Posterior cingulate gyrus (tissue), 11 donors: ENCODE measurements at places on chromosomes 4 and X.

GRCh38 chr4:43223820-43224219 is 331.3 kb downstream of the GRXCR1 start:
- DNase-seq = no peak

DNA sequence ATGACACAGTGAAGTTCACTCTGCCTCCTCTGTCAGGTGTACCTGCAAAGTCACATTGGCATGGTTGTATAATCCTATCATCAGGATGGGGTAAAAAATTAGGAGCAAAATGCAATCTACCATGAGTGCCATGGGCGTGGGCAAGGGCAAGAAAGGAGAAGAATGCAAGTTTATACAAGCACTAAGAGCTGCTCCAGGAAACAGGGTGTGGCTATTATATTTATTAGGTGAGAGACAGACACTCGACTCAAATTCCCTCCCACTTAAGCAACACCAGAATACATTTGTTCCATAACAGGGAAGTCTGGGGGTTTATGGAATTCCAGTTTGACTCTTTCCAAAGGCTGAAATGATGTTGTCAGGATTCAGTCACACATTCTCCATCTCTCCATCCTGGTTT is 378.8 kb downstream of the BCOR start:
- DNase-seq = no peak

- DNase-seq = no peak
These were observed 113.9 kb upstream of the MBNL3 start for GRCh38 chrX:132602701-132603100.

GRCh38 chr4:27763830-27764525 is 903.3 kb downstream of the STIM2 start:
- DNase-seq = no peak

DNA sequence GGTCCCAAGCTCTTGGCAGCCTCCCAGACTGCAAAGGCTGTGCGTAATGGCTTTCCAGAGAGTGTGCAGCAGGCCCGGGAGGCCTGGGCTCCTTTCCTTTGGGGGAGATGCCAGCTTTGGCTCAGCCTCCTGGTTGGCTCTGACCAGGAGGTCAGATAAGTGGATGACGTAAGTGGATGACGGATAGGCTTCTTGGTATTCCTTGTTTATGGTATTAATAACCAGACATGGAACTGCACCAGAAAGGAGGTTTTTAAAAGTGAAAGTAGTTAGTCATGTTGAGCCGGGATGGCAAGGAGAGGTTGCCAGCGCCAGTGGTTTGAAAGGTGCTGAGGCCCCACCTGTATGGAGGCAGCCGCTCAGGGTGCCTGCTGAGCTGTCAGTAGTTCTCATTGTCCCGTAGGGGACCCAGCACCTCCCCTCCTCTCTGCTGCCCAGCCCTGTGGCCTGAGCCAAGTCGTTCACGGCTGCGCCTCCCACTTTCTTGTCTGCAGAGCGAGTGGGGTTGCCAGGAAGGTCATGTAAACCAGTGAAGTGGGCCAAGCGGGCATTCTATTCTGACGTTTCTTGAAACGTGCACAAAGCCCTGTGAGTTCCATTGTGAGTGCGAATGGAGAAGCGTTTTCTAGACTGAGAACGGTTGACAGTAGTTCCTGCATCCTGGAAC is 28.7 kb upstream of the STOX2 start:
- DNase-seq = peak; percentile 27

DNA sequence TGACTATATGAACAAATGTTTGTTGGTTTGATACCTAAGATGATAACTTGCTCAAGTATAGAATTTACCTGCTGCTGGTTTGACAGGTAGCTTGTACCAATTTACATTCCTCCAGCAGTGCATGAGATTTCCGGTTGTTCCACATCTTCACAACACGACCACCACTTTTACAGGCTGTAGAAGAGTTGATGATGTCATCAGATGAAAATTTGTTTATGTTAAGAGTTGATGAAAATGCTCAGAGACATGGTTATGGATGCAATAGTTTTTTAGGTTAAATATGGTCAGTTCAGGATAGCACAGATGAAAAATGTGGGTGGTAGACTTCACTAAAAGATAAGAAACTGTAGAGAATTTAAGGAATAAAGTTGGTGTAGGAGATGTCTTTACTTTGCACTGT is 468.3 kb downstream of the PCDH18 start:
- DNase-seq = no peak

DNA sequence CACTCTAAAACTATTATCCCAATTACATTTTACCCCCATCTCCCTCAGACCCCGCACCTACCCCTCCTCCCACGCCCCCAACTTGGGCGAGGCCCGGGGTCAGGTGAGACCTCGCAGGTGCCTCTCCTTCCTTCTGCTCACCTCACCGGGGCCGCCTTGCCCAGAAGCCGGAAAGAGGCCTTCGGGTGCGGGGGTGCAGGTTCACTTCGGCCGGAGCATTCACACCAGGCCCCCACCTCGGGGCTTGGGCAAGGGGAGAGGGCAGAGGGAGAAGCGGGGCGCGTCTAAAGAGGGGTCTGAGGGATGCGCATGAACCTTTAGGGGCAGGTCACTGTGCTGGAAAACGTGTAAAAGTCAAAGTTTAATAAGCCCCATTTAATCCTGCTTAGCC is 427 bp downstream of the ZNF182 start:
- peak; percentile 73 for DNase-seq

GRCh38 chr4:81052119-81053068 is 21.9 kb downstream of the BMP3 start:
- DNase-seq = peak; percentile 58

DNA sequence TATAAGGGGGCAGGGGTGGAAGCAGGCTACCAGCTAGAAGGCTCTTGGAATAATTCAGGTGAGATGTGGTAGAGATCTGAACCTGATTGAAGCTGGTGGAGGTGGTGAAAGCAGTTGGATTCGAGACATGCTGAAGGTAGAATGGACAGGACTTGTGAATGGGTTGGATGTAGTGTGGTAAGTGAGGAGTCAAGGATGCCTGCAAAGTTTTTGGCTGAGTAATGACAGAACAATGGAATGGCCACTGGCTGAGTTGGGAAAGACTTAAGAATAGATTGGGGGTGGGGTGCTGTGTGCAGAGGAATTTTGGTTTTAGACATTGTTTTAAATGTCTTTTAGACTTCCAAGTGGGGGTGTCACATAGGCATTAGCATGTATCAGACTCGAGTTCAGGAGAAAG is 33.5 kb downstream of the HPF1 start:
- no peak for DNase-seq

DNA sequence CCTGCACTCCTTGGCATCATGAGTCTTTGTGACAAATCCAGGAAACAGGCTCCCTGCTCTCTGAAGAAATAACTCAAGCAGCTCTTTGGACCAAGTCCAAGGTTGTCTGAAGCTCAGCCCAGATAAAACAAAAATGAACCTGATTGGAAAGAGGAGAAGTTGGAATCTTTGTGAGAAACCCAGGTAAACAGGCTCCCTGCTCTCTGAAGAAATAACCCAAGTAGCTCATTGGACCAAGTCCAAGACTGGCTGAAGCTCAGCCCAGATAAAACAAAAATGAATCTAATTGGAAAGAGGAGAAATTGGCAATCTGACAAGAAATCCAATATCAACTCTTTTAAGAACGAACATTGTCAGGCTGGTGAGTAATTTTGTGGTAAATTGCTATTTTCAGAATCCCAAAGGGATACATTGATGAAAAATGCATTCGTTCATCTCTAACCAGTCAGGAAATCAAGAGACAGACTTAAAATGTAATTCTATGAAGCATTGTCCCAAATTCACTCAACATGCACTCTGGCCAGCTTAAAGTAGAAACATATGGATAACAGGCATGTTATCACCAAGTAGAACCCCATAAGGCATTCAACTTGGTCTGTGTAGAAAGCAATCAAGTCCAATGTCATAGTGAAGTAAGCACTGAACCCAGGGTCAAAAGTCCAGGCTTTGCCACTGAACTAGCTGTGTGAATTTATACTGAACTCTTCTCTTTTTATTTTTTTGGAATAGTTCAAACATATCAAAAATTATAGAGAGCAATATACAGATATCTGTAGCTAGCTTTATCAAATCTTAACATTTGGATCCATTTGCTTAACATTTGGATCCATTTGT is 16.8 kb upstream of the NFXL1 start:
- no peak for DNase-seq

DNA sequence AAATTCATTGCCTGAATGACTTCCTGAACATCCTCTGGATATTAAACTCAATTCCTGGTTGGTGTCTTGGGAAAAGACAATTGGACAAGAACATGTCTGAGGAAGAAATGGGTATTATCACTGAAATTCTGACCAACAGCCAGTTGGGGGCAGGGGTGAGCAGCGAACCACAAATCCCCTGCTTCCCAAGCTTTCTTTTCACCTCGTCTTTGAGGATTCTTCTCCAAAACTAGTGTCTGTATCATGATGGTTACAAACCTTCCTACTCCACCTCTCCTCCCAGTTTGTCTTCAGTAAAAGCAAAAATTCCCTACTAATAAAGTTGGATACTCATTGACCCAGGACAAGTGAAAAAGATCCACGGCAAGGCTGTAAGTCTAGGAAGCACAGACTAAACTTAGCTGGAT is 48.3 kb upstream of the WDR1 start:
- DNase-seq = peak; percentile 51

GRCh38 chrX:153727123-153727931 is 2.7 kb downstream of the ABCD1 start:
- DNase-seq = peak; percentile 92

GRCh38 chr4:20565075-20565721 is 135.1 kb upstream of the PACRGL start:
- no peak for DNase-seq

- no peak for DNase-seq
These were observed 47.5 kb downstream of the SEPTIN11 start for GRCh38 chr4:76997077-76997476.

DNA sequence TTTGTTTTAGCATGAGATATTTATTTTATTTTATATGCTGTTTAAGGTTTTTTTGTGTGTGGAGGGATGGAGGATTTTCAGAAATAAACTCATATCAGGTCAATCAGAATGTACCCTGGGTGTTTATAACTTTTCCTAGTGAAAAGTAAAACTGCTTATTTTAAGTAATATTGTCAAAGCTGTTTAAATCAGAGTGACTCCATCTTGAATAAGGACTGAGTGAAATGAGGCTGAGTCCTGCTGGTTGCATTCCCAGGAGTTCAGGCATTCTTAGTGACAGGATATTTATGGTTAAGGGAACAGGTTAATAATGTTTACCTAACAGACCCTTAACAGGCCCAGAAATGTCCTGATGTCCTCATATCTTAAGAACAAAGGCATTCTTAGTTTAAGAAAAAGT is 1160.9 kb upstream of the PCDH7 start:
- no peak for DNase-seq

GRCh38 chrX:49184294-49185281 is 1.6 kb downstream of the PRICKLE3 start:
- peak; percentile 94 for DNase-seq

- DNase-seq = peak; percentile 29
These were observed 35.5 kb upstream of the HMX1 start for GRCh38 chr4:8906991-8907595.

DNA sequence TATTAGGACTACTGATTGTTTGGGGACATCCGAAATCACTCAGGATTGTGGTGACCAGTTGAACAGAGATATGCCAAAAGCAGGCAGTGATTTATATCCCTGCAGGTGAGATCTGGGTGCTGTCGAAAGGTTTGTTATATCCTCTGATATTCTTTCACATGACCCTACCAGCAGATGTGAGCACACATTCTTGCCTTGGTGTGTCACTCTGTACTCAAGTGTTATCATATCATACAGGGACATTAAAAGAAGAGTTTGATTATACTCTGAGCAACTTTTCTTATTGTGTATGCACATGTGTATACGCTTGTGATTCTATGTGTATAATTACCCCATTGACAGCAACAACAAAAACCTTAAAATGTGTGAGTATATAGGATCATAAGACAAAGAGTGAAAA is 381.2 kb upstream of the IGFBP7 start:
- DNase-seq = no peak

DNA sequence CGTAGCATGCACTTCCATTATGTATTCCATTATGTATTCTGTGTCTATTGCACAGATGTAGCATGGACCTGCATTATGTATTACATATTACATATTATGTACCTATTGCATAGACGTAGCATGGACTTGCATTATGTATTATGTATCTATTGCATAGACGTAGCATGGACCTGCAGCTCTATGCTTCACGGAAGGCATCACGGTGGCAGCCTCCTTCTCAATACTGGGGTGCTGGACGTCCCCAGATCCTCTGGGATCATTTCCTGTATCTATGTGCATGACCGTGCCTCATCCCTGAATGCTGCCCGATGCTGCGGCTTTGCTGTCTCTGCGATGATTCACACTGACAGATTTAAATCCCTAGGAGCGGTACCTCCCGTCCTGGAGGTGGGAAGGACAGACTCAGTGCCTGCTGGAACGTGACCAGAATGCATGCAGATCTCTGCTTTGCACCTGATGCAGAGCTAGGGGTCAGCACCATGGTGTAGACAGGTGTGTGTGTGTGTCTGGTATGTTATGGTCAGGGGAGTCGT is 317.5 kb downstream of the DHRSX start:
- no peak for DNase-seq

DNA sequence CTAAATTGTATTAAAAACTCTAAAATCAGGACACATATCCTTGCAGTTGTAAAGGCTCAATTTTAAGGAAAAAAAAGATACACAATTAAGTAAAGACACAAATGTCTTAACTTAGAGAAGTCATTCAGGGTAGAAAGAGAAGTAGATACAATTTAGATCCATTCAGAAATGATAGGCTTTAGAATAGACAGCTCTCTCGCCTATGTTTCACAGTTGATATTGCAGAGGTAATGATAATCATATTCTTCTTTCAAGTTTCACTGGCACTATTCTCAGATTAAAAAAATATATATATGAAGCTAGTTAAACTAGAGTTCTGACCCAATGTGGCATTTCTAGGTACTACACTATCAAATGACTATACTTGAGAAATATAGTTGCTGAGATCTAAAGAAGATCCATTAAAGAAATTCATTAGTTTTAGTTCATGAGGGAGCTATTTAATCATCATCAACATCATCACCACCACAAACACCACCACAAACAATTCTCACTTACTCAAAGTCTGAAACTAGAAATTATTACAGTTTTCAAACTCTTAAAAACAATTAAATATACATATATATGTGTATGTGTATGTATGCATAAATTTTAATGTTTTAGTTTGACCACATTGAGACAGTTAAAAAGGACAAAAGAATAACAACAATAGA is 93.1 kb downstream of the ANTXR2 start:
- no peak for DNase-seq

DNA sequence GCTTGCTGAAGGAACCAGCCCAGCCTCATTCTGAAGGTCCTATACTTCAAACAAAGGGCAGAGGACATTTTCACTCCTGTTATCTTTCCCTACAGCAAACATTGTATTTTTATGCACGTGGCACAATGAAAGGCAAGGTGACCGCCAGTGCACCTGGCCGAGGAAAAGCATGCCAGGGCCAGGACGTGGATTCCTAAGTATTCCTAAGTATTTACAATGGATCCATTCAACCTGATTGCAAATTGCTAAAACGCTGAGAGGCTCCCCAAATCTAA is 127.9 kb upstream of the FTHL17 start:
- DNase-seq = no peak
